ENCODE measurements at places on chromosomes 12 and 14.

DNA sequence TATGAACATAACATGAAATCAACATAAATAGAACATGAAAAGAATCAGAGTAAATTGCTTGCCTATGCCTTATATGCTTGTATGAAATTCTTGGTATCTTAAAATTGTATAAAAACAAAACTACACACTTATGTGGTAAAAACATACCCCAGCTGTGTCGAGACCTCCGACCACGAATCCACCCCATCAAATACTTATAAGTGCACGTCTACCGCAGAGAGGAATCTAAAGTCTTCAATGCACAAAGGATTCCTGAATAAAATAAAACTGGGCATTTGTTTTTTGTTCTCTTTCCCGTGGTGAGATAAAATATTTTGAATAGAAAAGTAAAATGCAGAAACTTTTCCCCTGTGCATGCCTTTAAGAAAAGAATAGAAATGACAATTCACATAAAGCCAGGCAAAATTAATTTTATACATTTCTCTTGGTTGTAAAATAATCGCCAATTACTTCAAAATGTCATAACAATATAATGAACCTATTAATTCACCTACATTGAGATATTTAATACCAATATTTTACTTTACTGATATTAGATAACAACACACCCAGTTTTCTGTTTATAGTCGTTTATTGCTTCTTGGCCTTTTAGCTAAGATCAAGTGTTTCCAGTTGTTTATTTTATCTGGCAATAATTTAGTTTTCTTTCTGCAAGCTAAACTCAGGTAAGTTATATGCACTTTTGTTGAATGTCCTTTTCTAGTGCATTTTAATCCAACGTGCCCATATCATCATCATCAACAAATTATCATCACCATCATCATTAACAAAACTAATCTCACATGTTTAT lies 1.0 kb downstream of the KLRK1 start:
- no peak for DNase-seq

DNA sequence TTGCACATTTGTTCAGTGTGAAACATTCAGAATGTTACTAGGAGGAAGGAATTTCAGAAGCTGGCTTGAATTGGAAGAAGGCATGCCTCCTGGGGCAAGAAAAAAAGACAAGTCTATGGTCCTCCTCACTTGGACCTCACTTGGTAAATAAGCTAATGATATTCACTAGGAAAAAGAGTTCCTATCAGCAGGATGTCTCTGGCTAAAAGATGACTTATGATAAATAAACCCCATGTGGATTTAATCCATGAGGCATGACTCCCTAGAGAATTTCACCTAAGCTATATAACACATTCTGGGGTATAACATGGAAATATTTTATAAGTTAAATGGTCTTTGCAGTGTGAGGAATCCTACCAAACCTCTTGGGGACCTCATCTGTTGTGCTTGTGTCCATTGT lies 199.9 kb downstream of the LRIG3 start:
- no peak for DNase-seq

DNA sequence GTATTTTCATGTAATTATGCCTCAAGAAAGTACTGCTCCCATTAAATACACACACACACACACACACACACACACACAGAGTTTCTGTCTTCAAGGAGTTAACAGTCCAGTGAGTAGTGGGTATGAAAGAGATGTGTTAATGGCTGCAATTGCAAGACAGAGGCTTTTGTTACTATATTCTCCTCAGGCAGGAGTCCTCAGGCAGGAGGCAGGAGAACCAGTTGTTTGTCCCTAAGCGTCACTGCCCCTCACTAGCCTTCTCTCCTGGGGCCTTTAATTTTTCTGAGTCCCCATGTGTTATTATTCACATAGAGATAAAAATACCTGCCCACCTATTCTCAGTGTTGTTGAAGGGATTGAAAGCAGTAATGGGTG lies 31.2 kb downstream of the DAD1 start:
- DNase-seq, result no peak

GRCh38 chr14:69118305-69118704 lies 34.6 kb downstream of the DCAF5 start:
- DNase-seq, result no peak

DNA sequence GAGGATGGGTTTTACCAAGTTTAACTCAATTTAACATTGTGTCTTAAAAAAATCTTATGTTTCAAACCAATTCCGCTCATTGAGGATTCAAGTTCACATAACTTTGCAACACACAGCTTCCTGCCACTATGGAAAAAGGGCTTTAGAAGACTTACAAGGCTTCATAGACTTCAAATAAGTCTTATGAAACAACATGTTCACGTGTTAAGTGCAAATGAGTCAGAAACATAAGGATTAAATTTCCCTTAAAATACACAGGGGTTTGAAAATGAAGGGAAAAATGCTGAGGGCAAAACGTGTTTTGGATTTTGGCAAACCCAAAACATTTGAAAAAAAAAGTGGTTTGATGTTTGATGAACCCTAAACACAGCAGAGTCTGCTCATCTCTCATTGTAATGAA lies 364.8 kb downstream of the BMP4 start:
- no peak for DNase-seq

- no peak for DNase-seq
These were observed 42.1 kb downstream of the SLCO1B3 start for GRCh38 chr12:20852649-20853048.

GRCh38 chr12:123410041-123410412 lies 26.1 kb downstream of the KMT5A start:
- no peak for DNase-seq

- no peak for DNase-seq
These were observed 14.5 kb downstream of the RNASE3 start for GRCh38 chr14:20905676-20906075.

DNA sequence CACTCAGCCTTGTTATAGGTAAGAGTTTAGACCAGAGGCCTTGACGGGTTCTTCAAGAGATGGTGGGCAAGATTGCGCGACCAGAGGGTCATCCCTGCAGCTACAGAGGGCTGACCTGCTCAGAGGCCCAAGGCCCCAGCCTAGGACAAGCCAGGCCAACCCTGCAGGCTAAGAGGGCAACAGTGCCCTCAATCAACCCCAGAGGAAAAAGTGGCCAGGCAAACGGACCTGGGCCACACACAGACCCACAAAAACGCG lies 1.3 kb downstream of the SSH1 start:
- no peak for DNase-seq

- DNase-seq, result no peak
These were observed 222.9 kb downstream of the CPNE8 start for GRCh38 chr12:38682521-38682920.

DNA sequence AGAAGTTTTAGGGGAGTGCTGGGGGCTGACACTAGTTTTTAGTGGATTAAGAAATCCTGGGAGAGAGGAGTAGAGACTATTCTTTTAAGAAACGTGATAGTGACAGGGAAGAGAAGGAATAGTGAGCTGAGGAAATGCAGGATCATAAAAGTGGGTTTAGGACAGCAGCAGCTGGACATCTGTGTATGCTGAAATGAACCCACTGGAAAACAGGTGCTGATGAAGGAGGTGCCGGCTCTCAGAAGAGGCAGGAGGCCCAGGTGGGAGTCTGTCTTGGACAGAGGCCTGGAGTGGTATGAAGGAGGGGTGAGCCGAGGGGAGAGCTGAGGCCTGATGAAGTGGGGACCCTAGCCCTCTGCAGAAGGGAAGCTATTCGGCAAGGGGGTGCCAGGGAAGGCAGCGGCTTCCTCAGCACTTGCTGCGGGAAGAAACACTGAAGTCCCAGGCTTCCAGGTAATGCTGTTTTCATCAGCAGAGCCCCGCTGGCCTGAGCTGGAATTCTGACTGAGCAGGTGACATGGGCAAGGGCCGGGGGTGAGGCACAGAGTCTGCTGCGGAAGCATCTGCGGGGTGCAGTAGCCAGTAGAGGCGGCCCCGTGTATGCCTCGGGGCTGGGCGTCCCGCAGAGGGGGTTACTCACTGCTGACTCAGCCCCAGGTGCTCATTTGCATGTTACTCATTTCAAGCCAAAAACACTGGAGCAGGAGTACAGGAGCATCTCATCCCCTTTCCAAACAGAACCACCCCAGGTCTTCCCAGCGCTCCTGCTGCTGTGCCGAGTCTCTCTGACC lies 89.7 kb downstream of the TMCC3 start:
- DNase-seq, result no peak

DNA sequence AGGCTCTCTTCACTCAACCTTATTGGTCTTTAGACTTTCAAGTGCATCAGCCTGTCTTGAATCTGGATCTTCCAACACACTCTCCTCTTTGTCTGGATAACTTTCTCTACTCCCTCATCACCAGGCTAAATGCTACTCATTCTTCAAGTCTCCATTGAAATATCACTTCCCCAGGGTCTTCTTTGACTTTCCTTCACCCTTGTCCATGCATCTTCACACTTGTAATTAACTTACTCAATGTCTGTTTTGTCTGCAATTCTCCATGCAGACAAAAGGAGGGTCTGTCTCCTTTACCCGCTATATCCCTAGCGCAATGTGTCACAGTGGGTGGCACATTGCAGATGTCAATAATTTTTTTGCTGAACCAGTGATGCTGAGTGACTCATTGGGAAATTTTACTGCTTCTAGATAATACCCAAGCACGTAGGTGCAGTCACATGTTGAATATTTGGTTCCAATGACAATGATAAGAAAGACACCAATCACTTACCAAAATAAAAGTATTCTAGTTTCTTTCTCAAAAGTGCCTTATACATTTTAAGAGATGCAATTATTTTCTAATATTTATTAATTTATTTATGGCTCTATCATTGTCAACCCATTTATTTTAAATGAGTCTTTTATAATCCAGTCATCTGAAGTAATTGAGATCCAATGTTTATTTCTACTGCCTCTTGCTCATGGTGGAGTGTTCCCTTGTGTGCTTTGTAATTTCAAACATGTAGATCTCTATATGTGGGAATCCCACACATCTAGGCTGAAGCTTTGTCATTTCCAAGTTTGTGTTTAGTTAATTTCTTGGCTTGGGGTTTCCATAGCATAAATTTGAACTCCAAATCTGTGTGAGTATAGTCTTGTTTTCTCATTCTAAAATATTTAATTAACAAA lies 21.7 kb upstream of the RFC5 start:
- no peak for DNase-seq

GRCh38 chr12:74285773-74286172 lies 251.9 kb upstream of the ATXN7L3B start:
- DNase-seq, result no peak

- no peak for DNase-seq
These were observed 1.6 kb downstream of the CBLN3 start for GRCh38 chr14:24427537-24428508.

DNA sequence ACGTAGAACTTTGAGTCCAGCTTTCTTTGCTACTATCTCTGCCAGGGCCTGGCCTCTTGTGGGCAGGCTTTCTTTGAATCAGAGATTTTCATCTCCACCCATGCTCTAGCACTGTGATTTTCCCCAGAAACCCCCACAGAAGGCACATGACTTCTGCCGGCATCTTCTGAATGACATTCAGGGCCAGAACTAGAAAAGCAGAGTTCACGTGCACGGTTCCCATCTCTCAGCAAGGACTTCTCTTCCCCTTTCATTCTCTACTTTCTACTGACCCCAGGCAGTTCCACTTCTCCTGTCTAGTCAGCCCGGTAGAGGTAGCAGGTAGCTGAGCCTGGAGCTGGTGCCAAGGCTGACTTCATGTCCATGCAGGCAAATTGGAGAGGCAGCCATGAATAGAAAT lies 26.9 kb downstream of the BATF start:
- no peak for DNase-seq

GRCh38 chr12:12890543-12891079 lies 751 bp upstream of the GPRC5A start:
- peak; percentile 17 for DNase-seq

DNA sequence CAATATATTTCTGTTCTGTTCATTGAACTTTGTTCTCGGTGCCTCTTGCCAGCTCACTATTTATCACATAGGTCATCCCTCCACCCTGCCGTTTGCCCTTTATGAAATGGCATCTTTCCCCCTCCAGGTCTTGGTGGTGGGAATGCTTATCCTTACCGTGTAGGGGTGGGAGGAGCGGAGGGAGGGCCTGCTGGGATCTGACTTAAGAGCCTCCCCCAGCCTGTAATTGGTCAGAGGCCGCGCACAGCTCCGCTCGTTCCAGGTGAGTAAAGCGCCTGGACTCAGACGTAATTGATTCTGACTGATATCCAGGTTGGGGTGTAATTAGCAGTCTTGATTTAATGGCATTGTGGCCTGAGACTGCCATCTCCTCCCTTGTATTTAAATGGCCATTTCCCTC lies 185.3 kb downstream of the TSPAN9 start:
- DNase-seq, result no peak

DNA sequence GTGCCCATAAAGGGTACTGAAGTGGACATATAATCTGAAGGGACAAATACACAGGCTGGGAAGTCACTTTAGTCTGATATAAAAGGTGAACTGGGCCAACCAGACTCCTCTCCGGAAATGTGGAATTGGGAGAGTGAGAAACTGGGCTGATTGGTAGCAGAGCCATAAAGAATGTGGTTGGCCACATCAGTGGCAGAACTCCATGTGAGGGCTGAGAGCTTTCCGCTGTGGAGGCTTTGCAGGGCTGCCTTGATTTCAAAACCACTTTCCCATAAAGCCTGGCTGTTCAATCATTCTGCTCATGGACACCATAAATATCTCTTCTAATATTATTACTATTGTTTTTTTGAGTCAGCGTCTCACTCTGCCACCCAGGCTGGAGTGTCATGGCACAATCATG lies 220.3 kb downstream of the MON2 start:
- DNase-seq, result no peak

DNA sequence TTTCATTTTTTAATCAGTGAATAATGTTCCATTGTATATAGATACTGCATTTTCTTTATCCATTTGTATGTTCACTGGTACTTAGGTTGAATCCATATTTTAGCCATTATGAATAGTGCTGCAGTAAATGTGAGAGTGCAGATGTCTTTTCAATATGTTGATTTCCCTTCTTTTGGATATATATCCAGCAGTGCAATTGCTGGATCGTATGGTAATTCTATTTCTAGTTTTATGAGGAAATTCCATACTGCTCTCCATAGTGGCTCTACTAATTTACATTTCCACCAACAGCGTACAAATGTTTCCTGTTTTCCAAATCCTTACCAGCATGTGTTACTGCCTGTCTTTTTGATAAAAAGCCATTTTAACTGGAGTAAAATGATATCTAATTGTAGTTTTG lies 288.5 kb upstream of the GARIN2 start:
- no peak for DNase-seq

DNA sequence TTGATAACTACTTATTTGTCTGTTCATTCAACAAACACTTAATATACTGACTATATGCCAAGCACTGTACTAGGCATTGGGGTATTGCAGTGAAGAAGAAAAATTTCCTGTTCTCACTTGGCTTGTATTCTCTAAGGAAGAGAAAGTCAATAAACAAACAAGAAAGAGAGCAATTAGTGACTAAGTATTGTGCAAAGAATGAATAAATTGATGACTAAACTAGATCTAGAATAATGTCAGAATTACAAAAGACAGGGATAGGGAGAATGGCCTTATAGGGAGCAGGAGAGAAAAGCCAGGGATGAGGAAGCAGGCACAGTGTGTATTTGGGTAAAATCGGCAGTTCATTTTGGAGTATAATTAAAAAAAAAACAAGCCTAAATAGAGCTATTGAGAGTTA lies 4.2 kb upstream of the LIN7A start:
- no peak for DNase-seq

DNA sequence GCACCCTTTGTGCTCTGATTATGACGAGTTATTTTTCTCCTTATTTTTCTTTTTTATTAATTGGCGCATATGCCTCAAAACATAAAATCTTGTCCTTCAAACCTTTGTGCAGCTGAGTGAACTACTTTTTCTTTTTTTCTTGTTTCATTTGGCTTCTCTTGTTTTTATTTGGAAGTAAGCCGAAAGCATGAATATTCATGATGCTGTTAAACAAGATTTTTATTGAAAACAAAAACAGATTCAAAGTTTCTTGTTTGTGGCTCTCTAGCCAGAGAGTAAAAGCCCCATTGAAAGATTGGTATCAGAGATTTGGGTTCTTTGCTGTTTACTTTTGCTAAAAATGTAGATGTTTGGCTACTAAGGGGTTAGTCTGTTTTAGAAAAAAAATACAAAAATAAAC lies 183.8 kb downstream of the TMEM132C start:
- DNase-seq, result no peak
